ENCODE measurements at places on chromosomes 3 and 15.

DNA sequence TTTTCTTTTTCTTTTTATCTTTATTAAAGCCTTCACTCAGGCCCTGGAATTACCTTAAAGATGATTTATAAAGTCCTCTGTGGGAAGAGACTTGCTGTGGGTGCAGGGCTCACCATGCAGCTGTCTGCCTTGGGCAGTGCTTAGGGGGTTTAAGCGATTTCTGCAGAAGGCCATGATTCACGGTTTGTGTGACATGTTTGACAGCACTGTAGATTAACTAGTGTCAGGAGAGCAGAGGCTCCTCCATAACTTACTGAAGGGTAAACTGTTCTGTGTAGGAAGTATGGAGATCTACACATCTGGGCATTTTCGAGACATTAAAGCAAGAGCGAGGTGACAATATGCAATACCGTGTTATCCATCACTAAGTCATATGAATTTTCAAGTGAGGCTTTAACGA, 137.7 kb downstream of the LRIG1 start:
- DNase-seq = no peak

DNA sequence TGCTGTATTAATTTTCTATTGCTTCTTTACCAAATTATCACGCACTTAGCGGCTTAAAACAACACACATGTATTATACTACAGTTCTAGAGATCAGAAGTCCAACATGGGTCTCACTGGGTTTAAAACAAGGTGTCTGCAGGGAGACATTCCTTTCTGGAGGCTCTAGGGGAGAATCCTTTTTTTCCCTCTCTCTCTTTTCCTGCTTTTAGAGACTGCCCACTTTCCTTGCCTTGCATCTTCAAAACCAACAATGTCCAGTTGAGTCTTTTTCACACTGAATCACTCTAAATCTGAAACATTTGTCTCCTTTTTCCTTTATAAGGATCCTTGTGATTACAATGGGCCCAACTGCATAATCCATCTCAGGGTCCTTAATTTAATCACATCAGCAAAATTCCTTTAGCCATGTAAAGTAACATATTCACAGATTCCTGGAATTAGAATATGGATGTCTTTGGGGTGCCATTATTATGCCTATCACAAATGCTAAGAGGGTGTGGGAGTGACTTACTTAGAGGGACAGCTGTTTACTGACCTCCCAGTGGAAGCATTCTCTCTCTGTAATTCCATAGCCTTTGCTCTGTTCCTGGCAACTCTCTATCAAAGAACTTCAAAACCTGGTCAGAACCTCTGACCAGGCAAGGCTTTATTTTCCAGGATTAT, 21.8 kb downstream of the CD200 start:
- no peak for DNase-seq

GRCh38 chr15:32861761-32862160, 144.0 kb downstream of the GREM1 start:
- DNase-seq = peak; percentile 49

DNA sequence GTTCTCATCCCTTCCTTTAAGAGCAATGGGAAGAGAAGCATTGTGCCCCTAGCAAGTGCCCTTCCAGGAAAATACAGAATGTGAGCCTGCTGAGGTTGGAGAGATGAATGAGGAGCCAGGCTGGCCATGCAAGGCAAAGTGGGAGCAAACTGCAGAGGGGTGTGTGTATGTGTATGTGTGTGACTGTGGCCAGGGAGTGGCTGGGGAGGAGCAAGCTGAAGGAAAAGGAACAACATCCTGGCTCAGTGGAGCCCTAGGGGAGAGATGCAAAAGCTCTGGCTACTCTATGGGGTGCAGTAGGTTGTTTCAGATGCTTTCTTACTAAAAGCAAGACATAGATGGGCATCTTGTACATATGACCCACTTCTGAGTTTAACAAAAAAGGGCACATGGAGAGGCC, 20.6 kb downstream of the FOXP1 start:
- no peak for DNase-seq

- DNase-seq = no peak
Observed at GRCh38 chr3:128050597-128050996, 1.6 kb upstream of the SEC61A1 start.

DNA sequence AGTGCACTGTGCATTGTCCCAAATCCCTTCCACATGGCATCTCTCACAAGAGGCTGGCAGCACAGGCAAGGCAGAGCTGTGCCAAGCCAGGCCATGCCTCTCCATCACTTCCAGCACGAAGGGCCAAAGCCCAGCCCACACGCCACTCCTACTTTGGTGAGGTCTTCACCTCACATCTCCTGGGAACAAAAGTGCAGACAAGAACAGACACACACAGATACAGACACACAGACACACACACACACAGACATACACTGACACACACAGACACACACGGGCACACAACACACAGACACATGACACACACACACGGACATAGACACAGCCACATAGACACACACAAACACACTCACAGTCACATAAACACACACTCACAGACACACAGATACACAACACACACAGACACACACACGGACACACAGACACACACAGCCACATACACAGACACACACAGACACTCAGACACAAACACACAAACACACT, 233.3 kb downstream of the UACA start:
- no peak for DNase-seq

DNA sequence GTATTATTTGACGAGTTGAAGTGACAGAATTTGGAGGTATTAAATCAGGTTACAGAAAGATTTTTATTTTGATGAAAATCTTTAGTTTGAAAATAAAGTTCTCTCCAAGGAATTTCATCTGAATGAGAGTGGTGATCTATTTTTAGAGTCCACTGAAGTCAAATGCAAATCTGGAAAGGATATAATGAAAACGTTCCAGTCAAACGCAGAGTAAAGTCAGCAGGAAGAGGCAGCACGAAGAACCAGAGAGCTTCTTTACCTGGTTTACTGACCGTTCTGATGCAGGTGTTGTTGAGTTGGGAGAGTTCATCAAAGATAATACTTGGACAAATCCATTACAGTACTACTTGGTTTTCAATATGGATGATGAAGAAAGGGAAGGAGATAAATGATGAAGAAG, 8.7 kb downstream of the P2RY14 start:
- no peak for DNase-seq

GRCh38 chr3:4399476-4399875, 67.6 kb downstream of the SUMF1 start:
- no peak for DNase-seq

DNA sequence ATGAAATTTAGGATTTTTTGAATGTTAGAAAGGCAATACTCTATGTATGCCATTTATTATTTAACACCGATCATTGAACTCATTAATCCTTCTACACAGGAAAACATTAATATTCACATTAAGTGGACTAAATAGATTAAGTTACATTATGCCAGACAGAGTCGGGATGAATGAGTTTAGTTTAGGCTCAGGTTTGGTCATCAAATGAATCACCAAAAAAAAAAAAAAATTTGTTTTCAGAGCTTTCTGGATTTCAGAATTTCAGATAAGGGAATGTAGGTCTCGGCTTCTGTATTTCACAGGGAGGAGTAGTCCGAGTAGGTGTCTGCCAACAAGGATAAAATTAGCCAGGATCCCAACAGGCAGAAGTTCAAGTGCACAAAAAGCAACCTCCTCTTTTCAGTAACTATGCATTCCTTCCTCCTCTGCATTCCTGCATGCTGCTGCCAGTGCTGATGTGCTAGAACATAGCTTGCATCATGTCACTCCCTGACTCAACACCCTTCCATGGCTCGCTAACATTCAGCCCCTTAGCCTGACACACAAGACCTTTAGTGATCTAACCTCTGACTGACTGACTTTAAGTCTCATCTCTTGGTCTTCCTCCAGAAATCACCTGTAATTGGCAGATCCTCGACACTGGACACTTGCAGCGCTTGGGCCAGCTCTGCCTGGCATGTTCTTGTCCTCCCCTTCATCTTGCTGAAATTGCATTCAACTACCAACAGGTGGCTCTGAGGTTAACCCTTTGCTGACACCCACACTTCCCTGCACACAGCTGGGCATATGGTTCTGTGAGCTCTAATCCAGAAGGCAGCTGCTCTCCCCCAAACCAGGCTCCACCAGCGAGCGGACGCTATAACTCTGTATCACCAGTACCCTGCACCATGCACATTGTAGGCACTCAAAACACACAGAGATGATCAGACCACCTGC, 145.4 kb upstream of the PROK2 start:
- peak; percentile 32 for DNase-seq

DNA sequence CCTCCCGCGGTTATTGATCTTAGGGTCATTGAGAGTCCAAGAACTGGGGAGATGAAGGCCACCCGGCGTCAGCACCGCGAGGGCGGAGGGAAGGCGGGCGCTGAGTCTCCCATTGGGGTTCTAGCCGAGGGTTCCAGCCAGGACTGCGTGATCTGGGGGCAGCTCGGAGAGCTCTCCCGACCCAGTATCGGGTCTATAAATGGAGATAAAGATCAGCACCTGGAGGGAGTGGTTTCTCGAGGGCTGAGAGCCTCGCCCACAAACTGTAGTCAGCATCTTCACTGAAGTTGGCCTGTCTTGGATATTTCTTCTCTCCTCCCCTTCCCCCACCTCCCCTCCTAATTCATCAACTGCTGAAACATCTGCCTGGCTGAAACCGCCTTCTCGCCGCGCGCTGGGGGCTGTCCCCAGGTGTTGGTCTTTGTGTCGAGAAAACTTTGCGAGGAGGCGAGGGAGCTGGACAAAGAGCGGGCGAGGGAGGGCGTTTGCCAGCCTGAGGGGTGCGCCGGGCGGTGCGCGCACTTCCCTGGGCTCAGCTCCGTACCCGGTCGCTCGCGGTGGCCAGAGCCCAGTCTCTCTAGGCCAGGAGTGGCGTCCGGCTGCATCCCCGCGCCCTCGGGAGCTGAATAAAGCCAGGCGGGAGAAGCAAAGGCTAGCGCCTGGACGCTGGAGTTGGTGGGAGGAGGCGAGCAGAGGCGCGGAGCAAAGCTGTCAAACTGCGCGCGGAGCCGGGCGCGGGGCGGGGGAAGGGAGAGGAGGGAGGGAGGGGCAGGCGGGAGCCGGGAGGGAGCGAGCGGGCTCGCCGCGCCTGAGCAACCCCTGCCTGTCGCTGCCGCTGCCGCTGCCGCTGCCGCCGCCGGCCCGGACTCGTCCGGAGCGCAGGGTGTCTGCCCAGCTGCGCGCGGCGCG, at the start of gene ST8SIA2:
Gene ST8SIA2, plus strand, starts transcription at position 811 of the 909 bp plus-strand sequence. CDS start 184 bp downstream, outside the sequence.
- DNase-seq = peak; percentile 59

GRCh38 chr15:95624616-95625361, 705.7 kb upstream of the NR2F2 start:
- no peak for DNase-seq

GRCh38 chr15:71276336-71276665, 161.0 kb downstream of the THSD4 start:
- DNase-seq = no peak

- no peak for DNase-seq
Observed at GRCh38 chr15:67700023-67700422, 125.3 kb upstream of the SKOR1 start.

DNA sequence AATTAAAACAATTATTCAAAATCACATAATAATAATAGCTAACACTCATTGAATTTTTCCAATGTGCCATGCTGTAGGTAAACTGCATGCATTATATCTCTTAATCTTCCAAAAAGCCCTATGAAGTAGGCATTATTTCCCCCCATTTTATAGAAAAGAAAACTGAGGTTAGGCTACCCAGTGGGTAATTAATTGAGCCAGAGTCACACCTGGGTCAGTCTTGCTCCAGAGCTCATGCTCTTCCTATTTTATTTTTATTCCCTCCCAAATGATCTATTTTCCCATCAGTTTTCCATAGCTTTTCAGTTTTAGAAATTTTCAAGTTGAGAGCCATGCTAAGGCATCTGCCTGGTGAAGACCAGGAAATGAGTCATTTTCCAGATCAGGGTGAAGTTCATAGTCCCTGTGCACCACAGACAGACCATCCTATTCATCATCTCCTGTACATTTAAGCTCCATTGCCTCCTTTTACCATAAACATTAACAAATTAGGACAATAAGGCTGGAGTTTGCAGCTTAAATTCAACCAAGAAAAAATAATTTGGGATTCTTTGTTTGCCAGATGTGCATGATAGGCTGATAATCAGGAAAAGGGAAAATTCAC, 417.3 kb downstream of the OTOL1 start:
- no peak for DNase-seq

- DNase-seq = peak; percentile 49
Observed at GRCh38 chr3:135970506-135971116, 5.1 kb downstream of the PPP2R3A start.
